GM04504 (cell line): ENCODE measurements at places on chromosomes 12 and 14.
A peak's percentile ranks its signal among the peaks of the same experiment; 100 is the strongest.

GRCh38 chr12:100187068-100187467 lies 13.5 kb upstream of the ACTR6 start:
- no peak for DNase-seq

DNA sequence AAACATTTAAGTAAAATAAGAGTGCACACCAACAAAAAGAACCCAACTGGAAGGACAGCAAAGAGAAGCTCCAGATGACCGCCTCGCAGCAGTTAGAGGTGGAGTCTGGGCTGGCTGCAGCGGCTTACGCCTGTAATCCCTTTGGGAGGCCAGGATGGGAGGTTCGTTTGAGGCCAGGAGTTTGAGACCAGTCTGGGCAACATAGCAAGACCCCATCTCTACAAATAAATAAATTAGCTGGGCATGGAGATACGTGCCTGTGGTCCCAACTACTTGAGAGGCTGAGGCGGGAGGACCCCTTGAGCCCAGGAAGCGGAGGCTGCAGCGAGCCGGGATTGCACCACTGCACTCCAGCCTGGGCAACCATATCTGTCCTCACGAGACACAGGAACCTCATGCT lies 15.2 kb downstream of the LRCOL1 start:
- DNase-seq: no peak

DNA sequence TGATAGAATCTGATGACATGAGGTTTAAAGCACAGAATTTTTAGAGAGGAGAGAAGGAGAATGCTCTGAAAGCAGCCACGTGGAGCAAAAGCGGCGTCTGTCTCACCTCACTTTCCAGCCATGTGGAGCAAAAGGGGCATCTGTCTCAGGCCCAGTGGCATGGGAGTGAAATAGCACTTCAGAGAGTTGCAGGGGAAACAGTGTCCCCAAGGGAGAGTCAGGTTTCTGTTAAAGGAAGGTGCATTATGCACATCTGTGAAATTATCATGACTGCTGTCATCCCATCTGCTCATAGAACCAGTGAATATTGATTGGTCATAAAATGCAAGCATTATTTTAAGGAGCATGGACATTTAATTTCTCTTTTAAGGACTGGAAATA lies 124.0 kb downstream of the BICD1 start:
- no peak for DNase-seq

GRCh38 chr14:71231521-71232393 lies 324.5 kb downstream of the PCNX1 start:
- no peak for DNase-seq

DNA sequence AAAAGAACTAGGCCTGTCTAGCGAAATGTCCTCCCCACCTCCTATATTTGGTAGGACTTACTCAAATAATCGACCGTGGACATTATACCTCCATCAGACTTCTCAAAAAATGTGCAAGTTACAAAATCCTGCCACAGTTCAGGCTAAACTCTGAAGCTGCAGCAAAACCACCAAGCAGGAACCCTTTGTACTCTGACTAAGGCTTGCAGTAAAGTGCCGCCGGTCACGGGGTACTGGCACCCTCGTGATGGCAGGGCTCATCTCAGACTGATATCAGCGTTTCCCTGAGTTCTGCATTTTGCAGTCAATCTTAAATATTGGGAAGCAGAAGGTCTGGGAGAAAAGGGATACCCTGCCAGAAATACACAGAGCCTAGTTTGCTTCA lies 17.1 kb downstream of the SLC11A2 start:
- no peak for DNase-seq

- DNase-seq: no peak
Measured at GRCh38 chr12:127542391-127542790, 724.6 kb upstream of the TMEM132C start.

DNA sequence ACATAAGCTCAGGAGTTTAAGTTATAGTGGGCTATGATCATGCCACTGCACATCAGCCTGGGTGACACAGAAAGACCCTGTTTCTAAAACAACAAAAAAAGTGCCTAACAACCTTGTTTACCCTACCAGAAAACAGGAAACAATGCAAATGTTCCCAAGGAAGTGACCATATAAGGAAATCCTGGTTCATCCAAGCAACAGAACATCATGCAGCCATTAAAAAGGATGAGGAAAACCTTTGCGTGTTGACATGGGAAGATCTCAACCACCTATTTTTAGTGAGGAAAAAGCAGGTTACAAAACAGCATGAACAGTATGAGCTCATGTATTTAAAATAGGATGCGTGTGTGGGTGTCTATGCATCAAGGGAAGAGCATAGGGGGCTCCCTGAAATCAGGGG lies 13.7 kb downstream of the HRK start:
- DNase-seq: no peak

GRCh38 chr12:114933428-114934160 lies 249.6 kb upstream of the TBX3 start:
- DNase-seq: peak; percentile 91

- no peak for DNase-seq
Measured at GRCh38 chr12:89461190-89461589, 63.4 kb downstream of the GALNT4 start.

GRCh38 chr12:119649202-119649808 lies 18.6 kb upstream of the PRKAB1 start:
- no peak for DNase-seq

GRCh38 chr12:28409892-28410291 lies 219.6 kb downstream of the CCDC91 start:
- no peak for DNase-seq

- DNase-seq: no peak
Measured at GRCh38 chr14:23301969-23302289, 730 bp downstream of the PPP1R3E start.

DNA sequence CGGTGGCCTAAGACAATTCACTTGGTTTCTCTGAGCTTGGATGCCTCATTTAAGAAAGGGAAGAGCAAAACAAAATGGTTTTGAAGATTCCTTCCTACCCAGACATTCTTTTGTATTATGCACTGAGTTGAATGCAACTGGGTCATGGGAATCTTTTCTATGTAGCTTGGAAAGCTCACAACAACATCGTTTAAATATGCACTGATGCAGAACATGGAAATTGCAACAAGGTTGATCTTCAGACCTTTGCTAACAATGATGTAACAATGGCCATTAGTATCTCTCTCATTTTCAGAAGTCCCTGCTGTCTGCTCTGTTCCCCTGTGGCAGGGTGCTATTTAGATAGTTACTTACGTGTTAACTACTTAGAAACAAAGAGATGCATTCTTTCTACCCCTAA lies 30.1 kb upstream of the IGF1 start:
- no peak for DNase-seq

GRCh38 chr12:106300761-106301160 lies 1.8 kb upstream of the TCP11L2 start:
- DNase-seq: no peak

DNA sequence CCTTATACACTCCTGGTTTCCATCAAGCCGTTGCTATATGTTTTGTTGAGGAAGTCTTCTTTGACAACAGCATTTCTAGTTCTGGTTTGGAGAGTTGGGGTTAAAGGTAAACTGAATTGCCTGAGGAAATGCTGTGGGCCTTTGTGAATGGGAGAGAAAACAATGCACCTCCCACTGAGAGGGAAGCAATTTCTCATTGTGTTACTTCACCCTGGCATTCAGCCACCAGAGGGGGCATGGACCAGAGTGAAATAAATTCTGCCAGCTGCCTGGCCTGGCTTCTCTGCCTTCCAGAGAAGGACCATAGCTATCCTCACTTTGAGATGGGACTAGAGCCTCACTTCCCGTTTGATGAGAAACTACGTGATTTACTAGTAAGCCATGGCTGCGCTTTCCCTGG lies 475.3 kb downstream of the EGLN3 start:
- no peak for DNase-seq

DNA sequence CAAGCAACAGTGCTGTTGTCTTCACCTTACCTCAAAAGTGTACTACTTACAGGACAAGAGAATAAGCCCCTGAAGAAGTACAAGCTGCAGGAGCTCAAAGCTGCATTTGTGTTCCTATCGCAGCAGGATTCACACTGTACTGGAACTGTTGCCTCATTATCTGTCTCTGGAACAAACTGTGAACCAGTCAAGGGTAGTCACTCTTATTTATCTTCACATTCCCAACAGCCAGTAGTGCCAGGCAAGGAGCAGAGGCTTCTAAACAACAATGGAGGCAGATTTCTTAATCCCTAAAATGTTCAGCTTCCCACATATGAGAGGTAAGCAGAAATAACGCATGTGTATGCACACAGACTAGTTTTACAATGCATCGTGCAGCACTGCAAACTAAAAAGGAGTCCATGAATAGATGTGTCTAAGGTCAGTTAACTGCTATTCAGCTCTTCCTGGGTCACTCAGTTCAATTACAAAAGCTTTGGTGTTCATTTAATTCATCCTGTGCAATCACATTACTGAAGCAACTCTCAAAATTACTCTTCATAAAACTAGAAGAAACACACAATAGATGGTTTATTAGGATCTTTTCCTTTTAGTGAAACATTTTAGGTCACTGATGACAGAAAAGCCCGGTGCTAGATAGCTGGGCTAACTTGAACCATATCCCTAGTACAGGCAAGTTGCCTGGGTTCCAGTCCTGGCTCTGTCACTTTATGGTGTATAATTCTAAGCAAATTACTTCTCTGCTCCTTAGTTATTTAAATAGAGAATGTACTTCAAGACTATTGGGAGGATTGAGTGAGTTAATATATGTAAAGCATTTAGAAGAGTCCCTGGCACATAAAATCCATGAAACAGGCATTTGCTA lies 2.7 kb downstream of the APPL2 start:
- DNase-seq: no peak

DNA sequence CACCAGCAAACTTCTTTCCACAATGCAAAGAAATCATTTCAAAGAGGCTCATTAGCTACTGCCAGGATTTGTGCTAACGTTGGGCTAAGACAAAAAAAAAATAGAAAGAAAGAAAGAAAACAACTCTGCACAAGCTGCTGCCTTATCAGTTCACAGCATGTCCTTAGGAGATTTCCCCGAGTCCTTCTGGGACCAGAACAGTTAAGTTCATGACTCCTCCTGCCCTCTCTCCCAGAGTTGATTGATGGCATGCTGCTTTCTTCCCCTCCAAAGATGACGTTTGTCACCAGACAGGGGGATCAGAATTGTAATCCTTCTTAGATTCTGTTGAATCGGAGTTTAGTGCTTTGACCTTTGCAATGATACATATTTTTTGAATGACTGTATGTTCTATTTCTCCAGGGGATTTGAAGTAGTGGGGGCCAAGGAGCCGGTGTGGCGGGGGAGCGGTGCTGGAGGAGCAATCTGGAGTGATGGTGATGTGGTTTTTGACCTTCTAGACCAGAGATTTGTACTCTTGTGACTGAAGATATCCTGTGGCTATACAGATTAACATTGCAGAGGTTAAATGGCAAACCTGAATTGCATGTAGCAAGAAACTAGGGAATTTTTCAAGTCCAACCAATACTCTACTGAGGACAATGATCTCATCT lies 409.2 kb upstream of the TMPO start:
- DNase-seq: no peak

DNA sequence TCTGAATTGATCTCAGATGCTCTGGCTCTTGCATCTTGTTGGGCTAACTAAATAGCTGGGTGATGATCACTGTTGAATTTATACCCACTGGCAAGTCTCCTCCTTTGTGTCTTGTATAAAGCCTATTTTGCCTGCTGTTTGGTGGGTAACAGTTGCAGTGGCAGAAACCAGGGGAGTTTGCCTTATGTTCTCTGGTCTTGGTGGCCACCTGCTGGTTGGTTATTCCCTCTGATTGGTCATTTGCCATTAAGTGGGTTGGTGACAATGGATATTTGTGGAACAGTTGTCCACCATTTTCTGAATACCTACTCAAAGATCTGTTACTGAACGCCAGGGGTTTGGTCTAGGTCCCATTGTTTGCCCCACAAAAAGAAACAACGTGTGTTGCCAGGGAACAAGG lies 52.1 kb downstream of the AVPR1A start:
- DNase-seq: no peak

DNA sequence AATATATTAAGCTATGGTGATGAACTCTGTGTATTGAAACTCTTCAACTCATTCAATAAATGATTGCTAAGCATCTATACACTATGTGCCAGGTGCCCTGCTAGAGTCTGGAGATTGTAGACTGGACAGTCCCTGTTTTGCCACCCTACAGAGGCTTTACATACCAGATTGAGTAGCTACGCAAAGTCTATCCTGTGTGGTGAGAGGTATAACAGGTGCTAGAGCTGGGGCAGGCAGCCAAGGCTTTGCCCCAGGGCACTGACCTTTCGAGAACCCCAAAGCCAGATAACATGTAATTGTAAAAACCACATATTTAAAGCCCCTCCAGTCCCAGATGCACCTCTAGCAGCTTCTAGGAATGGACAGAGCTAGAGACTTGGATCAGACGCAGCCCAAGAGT lies 52.8 kb downstream of the PPM1H start:
- DNase-seq: no peak

GRCh38 chr14:104109731-104110361 lies 24.3 kb downstream of the ASPG start:
- DNase-seq: no peak

- DNase-seq: no peak
Measured at GRCh38 chr14:63928744-63929174, 76.0 kb downstream of the SYNE2 start.

DNA sequence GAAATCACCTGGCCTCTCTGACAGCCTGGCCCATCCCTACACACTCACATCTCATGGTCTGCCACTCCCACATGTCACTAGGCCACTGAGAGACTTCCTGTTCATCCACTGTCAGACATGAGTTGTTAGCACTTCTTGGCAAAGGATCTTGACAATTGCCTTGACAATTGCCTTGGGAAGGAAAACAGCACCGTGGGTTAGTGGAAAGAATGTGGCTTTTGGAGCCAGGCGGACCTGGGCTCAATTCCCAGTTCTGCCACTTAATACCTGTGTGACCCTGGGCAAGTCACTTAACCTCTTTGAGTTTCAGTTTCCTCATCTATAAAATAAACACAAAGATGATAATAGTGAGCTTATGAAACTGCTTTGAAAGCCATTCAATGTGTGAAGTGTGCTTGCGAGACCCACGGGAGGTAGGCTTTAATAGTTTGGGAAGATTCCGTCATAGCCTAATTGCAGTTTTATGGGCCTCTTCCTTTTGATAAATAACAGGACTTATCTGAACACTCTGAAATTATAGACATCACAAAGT lies 250.4 kb downstream of the C12orf75 start:
- no peak for DNase-seq

DNA sequence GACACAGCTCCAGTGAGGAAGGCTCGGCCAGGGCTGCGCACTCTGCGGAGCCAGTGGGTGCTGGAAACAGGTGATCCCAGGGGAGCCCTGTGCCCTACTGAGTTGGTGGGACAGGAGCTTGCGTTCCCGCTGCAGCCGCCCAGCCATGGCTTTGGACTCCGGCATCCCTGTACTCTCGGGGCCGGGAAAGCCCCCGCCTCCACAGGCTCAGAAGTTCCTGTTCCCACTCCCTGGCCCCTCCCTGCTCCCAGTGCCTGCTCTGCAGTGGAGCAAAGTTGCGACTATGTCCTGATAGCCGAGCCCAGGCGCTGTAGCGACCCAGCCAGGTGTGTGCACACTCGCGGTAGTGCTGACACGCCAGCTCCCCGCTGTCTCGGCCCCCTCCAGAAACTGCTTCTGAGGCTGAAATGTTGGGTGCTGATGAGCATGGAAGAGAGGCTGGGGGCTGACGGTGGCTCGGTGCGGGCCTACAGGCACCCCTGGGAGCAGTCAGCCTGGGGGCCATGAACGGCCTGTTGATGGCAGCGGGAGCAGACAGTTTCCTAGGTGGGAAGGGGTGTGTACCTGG lies 344.6 kb upstream of the MGAT4C start:
- DNase-seq: no peak
